ENCODE measurements at places on chromosomes 4 and X.

GRCh38 chr4:53378171-53378482 is 686 bp downstream of the FIP1L1 start:
- no peak for DNase-seq

DNA sequence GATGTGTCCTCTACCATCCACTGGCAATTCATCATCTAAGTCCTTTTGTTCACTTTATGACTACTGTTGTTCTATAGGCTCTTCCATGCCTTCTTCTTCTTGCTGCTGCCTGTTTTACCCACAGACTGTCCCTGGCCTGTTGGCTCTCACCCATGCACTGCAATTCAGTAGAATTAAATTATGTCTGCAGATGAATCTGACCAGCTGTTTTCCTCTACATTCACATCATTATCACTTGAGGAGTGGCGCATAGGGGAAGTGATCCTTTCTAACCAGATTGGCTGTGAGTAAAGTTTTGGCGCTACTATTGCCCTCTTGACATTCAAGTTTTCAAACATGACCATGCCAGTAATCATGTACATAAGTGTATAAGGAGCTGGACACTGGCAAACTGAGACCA is 91.7 kb downstream of the FRMPD4 start:
- DNase-seq = no peak

GRCh38 chrX:98459669-98460068 is 1576.0 kb downstream of the RPA4 start:
- DNase-seq = no peak

DNA sequence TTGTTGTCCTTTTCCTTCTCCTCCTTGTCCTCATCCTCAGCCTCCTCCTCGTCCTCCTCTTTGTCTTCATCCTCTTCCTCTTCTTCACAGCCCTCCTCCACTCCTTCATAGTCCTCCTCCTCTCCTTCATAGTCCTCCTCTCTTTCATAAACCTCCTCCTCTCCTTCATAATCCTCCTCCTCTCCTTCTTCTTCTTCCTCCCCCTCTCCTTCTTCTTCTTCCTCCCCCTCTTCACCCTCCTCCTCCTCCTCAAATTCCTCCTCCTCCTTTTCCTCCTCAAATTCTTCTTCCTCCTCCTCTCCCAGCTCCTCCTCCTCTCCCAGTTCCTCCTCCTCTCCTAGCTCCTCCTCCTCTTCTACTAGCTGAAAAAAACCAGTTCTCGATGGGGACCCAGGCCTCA is 143.8 kb upstream of the RADX start:
- DNase-seq = no peak

GRCh38 chr4:2132438-2132837 is 73.3 kb downstream of the NAT8L start:
- no peak for DNase-seq

GRCh38 chr4:159271856-159272255 is 169.0 kb downstream of the RAPGEF2 start:
- no peak for DNase-seq

- peak; percentile 21 for DNase-seq
These were observed 136.1 kb upstream of the STIM2 start for GRCh38 chr4:26724534-26724933.

- no peak for DNase-seq
These were observed 570.1 kb upstream of the ACTRT1 start for GRCh38 chrX:128622296-128622695.

- no peak for DNase-seq
These were observed 8.0 kb downstream of the SETD7 start for GRCh38 chr4:139547979-139548378.

- no peak for DNase-seq
These were observed 111.6 kb upstream of the PTPN13 start for GRCh38 chr4:86482306-86483172.

- peak; percentile 16 for DNase-seq
These were observed 13.3 kb downstream of the CYP4V2 start for GRCh38 chr4:186204686-186205085.

DNA sequence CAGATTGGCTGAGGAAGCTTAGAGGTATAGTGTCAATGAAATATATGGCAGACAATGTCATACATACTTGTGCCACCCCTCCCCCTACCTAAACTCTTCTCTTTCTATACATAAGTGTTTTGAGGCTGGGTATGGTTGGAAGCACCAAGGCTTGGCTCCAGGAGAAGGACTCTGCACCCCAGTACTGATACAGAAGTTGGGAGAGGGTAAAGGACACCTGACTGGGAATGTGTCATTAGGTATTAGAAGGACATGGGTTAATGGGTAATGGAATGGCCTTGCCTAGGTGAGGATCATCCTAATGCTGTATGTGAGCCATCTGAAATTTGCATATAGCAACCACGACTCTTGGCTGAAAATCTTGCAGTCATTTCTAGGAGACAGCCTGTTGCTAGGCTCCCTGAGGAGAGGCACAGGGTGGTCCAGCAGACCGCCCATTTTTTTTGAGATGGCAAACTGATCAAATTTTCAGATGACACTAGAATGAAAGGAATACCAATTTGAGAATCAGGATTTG is 26.8 kb upstream of the AP1S2 start:
- DNase-seq = no peak

DNA sequence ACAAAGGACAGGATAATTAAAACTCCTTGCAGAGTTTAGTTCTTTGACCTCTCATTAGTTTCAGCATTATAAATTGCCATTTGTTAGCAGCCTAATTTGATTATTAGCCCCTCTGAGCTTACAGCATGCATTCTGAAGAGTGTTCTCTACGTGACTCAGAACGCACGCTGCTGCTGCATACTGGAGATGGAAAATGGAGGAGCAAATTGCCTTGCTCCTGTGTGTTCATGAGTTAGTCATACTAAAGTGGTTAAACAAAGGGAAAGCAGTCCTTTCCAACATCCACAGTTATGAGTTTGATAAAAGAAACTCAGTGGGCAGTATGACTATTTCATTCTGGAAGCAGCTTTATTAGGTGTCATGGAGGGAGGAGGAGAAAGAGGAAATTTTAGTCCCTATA is 922.5 kb downstream of the RPA4 start:
- DNase-seq = no peak

DNA sequence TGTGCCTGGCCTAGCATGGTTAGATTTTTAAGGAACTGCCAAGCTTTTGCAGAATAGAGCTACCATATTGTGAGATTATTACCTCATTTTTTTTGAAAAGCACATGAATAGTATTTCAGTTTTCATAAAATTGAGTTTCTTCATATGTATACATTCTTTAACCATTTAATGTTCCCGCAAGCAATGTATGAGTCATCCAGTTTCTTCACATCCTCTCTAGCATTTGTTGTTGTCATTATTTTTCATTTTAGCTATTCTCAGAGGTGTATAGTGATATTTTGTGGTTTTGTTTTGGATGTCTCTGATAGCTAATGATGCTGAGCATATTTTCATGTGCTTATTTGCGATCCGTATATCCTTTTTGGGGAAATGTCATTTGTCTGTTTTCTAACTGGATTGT is 74.9 kb downstream of the GLUD2 start:
- peak; percentile 9 for DNase-seq

GRCh38 chrX:126272795-126273497 is 106.9 kb upstream of the DCAF12L2 start:
- DNase-seq = no peak

- DNase-seq = no peak
These were observed 4.4 kb upstream of the MAEA start for GRCh38 chr4:1285151-1285789.

GRCh38 chr4:41110050-41110449 is 104.3 kb downstream of the APBB2 start:
- DNase-seq = no peak

- no peak for DNase-seq
These were observed 14.9 kb upstream of the KLHL2 start for GRCh38 chr4:165192500-165192898.

DNA sequence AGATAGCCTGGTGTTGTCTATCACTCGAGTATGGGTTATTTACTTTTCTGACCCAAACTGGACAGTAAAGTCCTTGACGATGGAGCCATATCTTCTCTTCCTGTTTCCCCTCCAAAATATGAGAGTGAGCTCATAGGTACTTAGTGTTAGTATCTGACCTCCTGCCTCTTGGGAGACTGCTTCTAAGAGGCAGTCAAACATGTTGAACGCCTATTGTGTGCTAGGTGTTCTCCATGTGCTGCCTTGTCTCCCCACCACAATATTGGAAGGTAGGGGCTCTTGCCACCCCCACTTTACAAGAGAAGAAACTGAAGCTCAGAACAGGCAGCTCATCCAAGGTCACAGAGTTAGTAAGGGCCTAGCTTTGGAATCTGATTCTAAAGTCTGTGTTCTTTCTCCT is 8.3 kb downstream of the EFNB1 start:
- DNase-seq = no peak

DNA sequence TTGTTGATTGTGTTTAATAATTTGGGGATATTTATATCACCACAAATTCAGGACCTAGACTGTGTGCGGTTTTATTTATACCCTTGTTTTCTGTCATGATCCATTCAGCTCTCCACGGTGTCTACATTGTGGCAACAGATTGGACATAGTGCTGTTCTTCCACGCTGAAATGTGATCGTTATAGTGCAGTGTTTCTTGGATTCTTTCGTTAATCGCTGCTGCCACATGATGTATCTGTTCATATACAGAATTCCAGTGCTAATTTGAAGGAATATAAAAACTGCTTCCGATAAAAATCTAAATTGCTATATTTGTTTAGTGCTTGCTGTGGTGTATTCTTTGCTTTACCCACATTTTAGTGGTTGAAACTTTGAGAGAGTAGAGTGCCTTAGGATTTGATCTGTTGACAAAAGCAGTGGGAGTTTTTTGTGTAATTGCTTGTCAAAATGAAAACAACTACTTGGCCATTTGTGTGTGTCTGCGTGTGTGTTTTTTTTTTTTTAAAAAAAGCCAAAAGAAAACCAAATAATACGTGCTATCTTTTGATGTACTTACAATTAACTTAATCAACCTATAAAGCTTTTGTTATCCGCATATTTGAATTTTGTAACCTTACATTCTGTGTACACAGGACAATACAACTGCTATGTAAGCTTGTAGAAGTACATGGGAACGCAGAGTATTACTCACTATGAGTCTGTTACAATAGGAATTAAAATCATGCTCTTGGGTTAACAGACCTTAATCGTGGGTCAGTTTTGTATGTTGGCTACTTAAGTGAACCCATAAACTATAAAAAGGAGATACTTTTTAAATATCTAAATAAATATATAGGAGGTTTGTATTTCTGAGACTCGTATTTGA is 353.3 kb downstream of the ARHGAP24 start:
- DNase-seq = no peak

- no peak for DNase-seq
These were observed 418.9 kb upstream of the CPEB2 start for GRCh38 chr4:14583331-14583730.

- no peak for DNase-seq
These were observed 112.8 kb downstream of the AFAP1 start for GRCh38 chr4:7826909-7827306.

DNA sequence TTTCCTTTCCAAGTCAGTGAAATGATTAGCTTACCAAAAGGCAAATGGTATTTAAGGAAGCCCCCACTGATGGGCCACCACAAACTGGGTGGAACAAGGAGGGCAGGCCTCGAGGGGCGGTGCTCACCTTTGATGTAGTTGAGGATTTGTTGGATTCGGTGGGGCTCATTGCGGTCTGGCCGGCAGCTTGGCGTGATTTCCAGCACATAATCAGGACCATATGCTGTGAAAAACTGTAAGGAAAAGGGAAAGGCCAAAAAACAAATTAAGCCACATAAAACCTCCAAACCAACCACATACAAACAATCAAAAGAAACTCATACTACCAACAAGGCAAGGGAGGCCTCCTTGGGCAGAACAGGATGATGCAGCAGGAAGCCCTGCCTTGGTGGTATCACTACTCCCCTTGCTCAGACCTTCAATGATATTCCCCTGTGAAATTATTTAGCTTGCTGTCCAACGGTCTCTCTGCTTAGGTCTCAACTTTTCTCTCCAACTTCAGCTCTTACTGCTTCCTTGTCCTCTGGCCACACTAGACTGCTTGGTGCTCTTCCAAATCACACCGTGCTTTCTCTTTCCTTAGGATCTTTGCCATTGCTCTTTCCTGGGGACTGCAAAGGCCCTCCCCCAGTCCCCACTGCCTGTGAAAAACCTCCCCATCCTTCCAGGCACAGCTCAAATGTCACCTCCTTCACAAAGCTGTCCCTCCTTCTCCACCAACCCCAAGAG is 46.1 kb upstream of the CITED1 start:
- DNase-seq = no peak

GRCh38 chr4:9384126-9384525 is 21.2 kb downstream of the USP17L30 start:
- DNase-seq = no peak

GRCh38 chrX:8845469-8845868 is 44.3 kb upstream of the FAM9A start:
- no peak for DNase-seq

DNA sequence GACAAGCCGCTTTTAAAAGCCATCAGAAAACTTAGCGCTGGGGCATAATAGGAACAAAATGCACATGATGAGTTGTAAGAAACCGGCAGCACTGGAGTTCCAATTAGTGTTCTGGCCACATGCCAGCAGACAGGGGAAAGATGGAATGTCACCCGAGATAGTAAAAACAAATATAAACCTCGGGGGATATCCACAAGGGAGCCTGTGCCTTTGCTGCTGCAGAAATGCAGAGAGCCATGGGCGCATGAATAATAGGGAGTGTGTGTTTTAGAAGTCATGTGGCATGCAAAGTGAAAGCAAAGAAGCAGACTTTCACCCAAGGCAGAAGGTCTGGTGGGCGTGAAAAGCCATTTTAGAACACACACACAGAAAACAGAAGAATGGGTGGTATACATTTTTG is 19.1 kb downstream of the GPRASP3 start:
- no peak for DNase-seq

GRCh38 chrX:44975666-44976263 is 102.8 kb downstream of the KDM6A start:
- DNase-seq = no peak

- no peak for DNase-seq
These were observed 1.3 kb upstream of the PLXNB3 start for GRCh38 chrX:153762626-153763173.

DNA sequence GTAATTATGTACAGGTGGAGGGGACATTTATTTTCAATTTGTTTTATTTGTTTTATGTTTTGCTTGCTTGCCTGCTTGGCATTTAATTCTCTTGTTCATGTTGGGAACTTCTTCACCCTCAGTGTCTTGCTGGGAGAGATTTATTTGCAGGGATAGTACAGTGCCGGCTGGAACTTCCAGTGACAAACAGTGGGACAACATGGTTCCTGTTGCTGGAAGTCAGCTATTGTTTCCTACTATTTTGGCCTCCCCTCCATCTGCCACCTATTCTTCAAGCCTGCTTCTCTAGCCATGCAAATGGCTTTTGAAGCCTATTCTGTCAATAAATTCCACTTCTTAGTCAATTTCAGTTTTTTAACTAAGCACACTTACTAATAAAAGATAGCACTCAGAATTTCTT is 105.4 kb upstream of the BANK1 start:
- no peak for DNase-seq

Data from T-helper 2 cell (primary cell).